ENCODE measurements at places on chromosomes 7 and 10.

GRCh38 chr10:30172673-30173072 lies 113.3 kb upstream of the JCAD start:
- no peak for DNase-seq

DNA sequence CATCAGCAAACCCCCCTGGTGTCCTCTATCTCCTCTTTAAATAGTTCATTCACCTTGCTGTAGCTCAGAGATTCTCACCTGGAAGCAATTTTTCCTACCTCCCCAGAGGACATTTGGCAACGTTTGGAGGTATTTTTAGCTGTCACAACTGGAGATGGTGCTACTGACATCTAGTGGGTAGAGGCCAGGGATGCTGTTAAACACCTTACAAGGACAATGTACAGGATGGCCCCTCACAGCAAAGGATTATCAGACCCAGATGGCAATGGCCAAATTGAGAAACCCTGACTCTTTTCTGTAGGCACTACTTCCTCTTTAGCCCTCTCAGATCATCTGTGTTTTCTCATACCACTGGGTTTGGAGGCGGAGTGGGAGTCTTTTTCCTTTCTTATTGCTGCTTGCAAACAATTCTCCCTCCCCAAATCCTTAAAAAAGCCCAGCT lies 13.2 kb upstream of the TRA2A start:
- DNase-seq = no peak

DNA sequence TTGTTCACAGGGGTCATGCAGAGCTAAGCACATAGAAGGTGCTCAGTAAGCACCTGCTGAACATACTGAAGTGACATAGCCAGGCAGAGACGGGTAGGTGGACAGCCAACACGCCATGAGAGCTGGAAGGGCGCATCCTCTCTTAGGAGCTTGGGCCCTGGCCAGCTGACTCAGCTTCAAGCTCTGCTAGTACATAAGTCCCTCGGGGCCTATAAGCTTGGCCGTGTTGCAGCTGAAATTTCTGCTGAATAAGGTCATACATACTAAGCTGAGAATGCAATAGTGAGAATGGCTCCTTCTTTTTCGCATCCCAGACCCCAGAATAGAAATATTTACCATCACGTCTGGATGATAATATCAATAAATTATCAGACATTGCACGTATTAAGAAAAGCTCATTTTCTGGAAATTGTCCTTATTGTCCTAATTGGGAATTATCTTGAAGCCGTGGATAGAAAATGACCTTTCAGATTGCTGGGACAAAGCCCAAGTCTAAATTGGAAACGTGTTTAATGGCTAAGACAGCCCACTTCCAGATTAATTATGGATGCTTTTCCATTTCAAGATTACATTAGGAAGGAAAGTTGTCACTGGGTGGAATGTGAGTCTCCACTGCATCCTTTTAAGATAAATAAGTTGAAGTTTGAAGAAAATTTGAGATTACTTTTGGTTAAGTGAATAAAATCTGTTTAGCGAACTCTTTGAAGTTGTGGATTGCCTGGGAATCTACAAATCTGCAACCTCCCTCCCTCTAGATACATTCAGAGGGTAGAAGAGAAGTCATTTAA lies 287.1 kb upstream of the C7orf33 start:
- DNase-seq = peak; percentile 87

GRCh38 chr7:26155531-26156375 lies 3.8 kb downstream of the NFE2L3 start:
- DNase-seq = no peak

- DNase-seq = no peak
Measured at GRCh38 chr7:23956772-23957576, 247.0 kb downstream of the STK31 start.

DNA sequence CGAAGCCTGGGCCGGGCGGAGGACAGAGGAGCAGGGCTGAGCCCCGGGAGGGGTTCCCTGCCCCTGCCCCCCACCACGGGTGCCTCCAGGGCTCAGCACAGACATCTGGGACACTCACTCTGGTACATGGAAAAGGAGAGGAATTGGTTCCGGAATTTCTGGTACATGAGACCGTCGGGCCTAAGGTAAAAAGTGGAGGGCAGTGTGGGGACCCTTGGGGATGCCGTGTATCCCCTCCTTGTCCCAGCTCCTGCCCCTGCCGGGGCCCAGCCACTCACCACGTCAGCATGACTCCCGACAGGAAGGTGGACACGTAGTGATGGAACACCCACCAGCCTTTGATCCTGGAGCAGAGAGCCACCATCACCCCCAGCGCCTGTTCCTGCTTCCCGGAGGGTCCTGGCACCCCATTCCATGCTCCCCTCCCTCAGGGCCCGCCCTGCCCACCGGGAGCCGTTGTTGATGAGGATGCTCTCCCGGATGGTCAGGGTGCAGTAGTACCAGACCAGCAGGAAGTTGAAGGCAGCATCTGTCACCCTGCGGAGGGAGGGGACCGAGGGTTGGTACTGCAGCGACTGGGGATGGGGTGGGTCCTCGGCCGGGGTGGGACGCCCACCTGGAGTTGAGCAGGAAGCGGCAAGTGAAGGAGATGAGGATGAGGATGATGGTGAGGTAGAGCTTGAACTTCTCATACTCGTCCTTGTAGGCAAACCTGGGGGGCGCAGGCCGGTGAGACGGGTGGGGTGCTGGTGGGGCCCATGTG lies 6.4 kb downstream of the TMEM120A start:
- no peak for DNase-seq

- no peak for DNase-seq
Measured at GRCh38 chr7:100472854-100473499, 6.0 kb downstream of the TSC22D4 start.

DNA sequence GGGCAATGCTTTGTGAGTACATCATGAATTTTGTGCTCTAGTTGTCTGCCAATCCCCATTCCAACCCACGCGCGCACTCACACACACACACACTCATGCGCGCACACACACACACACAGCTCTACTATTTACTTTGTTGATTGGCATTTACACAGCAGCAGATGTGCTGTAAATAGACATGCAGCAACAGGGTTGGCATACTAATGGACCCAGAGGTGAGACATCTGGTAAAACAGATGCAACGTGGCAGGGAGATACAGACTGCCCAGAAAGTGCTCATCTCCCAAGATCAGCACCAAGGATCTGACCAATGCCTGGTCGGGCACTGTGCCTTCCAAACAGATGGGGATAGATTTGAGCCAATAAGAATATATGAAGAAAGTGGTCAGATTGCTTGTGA lies 873.0 kb downstream of the SORCS3 start:
- no peak for DNase-seq

- no peak for DNase-seq
Measured at GRCh38 chr7:13851736-13852135, 137.7 kb downstream of the ETV1 start.

DNA sequence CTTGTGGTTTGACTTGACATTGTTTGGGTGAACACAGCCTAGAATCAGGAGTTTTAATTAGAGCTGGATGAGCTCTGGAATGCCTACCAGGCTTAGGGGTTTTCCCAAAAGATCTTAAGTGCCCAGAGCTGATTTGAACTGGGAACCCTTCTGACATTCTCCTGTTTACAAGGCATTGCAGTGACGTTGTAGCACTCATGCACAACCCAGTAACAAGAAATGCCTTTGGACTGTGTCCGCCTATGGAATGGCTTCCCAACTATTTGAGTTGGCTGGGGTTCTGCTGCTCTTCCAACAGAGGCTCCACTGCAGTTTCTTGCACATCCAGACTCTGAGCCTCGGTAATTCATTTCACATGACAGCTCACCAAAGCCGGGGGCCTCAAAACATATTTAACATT lies 76.7 kb upstream of the MKX start:
- no peak for DNase-seq

GRCh38 chr10:15370212-15370855 lies 755 bp downstream of the FAM171A1 start:
- DNase-seq = peak; percentile 48

DNA sequence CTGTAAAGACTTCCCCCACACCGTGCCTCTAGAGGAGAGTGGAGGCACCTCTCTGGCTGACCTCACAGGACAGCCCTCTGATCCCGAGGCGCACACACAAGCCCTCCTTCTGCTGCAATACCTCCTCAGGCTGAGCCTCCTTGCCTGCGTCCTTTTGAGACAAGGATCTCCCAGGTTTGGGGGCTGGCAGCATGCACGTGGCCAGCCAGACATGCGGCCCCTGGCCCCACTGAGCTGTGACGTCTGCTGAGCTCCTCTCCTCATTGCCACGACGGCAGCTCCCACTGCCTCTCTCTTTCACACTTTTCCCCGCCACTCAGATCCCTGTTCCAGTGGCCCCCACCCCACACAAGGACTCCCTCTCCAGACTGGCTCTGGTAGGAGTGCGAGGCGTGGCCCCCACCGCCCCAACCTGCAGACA lies 12.2 kb upstream of the DNAAF5 start:
- DNase-seq = no peak

- no peak for DNase-seq
Measured at GRCh38 chr10:24908793-24909423, 43.5 kb downstream of the PRTFDC1 start.

GRCh38 chr7:43018446-43018845 lies 86.3 kb downstream of the MRPL32 start:
- no peak for DNase-seq

DNA sequence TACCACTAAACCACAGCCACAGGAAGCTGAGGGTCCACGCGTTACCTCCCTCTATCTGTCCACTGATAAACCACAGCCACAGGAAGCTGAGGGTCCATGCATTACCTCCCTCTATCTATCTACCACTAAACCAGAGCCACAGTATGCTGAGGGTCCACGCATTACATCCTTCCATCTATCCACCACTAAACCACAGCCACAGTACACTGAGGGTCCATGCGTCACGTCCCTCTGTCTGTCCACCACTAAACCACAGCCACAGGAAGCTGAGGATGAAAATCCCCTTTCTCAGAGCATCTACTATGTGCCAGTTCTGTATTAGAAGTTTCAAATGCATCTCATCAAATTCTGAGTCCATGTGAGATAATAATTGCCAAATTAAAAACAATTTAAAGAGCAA lies 589.3 kb downstream of the DNAJB6 start:
- no peak for DNase-seq
